Mesenchymal stem cell (in vitro differentiated cells and primary cell): ENCODE measurements at places on chromosomes 1 and 21.
A peak's percentile ranks its signal among the peaks of the same experiment; 100 is the strongest.

DNA sequence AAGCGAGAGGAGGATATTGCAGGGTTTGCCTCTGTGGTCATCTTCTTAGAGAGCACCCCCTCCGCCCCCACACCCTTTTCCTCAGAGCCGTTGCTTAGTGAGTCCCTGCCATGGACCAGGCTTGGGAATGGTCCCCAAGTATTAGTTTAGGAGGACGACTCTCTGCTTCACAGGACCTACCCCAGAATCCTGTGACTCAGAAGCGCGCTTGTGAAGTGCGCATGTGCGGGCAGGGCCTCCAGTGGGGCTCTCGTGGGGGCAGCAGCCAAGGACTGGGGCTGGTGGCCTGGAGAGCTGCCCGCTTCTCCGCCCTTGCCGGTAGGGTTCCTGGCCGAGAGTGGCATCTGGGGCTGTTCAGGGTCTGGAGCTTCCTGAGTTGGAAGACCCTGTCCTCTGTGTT lies 37.3 kb upstream of the HMGN1 start:
- DNase-seq: no peak

GRCh38 chr1:195965475-195965874 lies 642.8 kb downstream of the KCNT2 start:
- DNase-seq: no peak

GRCh38 chr1:45238846-45239245 lies 32.4 kb upstream of the ZSWIM5 start:
- no peak for DNase-seq

GRCh38 chr1:205751036-205751651 lies 1.2 kb upstream of the NUCKS1 start:
- peak; percentile 35 for DNase-seq

- no peak for DNase-seq
Observed at GRCh38 chr1:53503433-53504217, 44.4 kb downstream of the DMRTB1 start.

DNA sequence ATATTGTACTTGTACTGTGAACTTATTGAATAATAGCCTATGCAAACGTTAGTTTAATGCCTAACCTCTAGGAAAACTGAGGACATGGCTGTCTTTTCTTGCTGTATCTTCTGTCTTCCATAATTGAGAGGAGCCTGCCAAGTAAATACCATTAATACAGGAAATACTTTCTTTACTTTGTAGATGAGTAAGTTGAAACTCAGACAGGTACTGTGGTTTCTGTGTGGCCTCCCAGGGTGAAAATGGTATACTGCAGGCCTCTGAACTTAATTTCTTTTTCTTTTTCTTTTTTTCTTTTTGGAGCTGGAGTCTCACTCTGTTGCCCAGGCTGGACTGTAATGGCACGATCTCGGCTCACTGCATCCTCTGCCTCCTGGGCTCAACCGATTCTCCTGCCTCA lies 208.8 kb upstream of the ADGRL4 start:
- no peak for DNase-seq

- DNase-seq: no peak
Observed at GRCh38 chr21:14975136-14975919, 89.5 kb downstream of the NRIP1 start.
